ENCODE measurements at places on chromosomes 3 and 15. TPM values are rescaled to one million over a fixed set of nuclear protein-coding genes. Genes with fewer than 3 reads are reported as not detected.

GRCh38 chr3:137300703-137301102 is 342.9 kb downstream of the IL20RB start:
- no peak for DNase-seq

GRCh38 chr3:126873416-126873815 is 109.5 kb upstream of the PLXNA1 start:
- no peak for DNase-seq

DNA sequence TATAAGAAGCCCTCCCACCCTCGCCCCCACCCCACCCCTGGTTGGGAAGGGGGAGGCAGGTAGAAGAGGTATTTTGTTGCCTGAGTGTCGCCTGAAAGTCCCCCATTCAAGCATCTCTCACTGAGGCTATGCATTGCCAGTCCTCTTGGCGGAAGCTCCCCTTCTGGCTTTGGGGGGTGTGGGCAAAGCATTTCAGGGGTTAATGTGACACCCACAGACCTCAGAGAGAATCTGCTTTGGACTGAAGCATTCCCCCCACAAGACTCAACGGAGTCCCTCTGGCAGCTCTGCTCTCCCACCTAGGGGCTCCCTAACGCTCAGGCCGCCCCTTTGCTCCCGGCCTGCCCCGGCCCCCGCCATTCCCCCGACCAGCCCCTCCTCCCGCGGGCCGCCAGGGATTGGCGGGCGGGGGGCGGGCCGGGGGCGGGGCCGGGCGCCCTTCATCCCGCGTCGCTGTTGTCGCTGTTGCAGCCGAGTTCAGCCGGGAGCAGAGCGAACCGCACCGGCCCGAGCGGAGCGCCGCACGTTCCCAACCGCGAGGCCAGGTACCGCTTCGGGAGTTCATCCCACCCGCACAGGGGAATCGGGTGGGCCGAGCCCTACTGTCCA is at the start of gene SLC38A3:
Gene SLC38A3 (plus strand): TSS at position 468 of the 609 bp plus-strand sequence. CDS start 8,929 bp downstream, outside the sequence.
- DNase-seq: no peak

GRCh38 chr3:44862226-44862637 is 520 bp downstream of the TMEM42 start:
- DNase-seq: no peak

- no peak for DNase-seq
Measured at GRCh38 chr3:96213393-96213792, 601.0 kb upstream of the EPHA6 start.

DNA sequence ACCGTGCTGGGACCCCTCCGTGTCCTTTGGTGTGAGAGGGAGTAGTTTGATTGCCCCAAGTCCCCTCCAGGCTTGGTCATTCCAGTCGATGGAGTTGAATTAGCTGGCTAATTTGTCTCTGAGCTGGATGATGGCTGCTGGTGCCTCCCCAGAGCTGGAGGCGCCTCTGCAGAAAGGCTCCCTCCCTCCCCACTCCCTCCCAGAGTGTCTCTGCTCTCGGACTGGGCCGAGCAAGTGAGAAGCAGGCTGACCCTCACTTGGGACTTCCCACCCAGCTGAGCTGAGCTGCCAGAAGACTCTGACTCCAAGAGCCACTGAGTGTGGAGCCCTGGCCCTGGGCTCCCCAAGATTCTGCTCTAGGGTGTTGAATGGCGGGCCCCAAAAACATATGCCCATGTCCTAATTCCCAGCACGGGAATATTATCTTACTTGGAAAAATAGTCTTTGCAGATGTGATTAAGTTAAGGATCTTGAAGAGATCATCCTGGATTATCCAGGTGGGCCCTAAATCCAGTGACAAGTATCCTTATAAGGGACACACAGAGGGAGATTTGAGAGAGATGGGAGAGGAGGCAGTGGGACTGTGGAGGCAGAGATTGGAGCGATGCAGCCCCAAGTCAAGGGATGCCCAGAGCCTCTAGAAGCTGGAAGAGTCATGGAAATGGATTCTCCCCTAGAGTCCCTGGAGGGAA is 60.7 kb upstream of the TLE3 start:
- DNase-seq: no peak

DNA sequence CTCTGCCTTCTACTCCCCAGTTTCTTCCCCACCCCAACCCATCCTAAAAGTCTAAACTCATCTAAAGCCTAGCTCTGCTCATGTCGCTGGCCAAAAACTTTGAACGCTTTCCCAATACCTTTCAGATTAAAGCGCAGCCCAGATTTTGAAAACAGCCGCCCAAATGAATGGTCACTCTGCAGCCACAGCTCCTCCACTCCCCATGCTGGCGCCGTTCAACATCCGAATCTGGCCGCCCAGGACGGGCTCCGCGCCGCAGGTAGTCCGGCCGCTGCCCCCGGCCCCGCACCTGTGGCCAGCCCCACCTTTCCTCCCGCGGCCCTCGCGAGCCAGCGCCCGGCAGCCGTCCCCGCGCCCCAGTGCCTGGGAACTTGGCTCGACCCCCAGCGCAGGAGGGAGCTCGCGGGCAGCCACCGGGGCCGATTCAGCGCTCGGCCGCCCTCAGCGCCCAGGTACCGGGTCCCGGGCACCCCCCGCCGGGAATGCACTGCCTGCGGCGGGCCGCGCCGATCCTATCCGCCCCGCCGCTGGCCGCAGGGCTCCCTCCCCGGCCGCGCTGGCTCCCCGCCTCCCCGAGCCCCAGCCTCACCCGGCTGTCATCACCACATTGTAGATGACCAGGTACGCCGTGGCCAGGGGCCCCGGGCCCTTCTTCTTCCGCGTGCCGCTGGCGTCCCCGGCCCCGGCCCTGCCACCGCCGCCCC is 417 bp downstream of the HACD2 start:
- DNase-seq: no peak

The LYSMD4 gene
- 9.7 TPM for total RNA-seq

The CCDC33 gene
- not detected for total RNA-seq

Measured in thoracic aorta (tissue), 2 donors.